NCI-H2107 (cell line): ENCODE measurements at places on chromosomes 3 and 15.

DNA sequence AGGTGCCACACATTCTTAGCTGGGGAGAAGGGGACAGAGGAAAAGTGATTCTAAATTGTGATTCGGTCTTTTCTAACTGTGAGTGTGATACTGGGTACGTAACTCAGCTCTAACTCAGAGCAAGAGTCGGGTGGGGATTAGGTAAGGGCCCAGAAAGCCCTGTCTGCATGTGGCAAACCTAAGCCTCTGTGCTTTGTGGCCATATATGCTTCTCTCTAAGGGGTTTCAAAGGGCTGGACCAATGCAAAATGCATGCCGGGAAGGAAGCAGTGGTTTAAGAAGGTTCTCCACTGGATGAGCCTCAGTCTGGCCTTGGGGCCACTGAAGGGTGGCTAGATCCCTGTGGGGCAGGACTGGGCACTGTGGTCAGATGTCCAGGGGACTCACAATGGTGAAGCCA lies 275.8 kb downstream of the PLCL2 start:
- no peak for DNase-seq

DNA sequence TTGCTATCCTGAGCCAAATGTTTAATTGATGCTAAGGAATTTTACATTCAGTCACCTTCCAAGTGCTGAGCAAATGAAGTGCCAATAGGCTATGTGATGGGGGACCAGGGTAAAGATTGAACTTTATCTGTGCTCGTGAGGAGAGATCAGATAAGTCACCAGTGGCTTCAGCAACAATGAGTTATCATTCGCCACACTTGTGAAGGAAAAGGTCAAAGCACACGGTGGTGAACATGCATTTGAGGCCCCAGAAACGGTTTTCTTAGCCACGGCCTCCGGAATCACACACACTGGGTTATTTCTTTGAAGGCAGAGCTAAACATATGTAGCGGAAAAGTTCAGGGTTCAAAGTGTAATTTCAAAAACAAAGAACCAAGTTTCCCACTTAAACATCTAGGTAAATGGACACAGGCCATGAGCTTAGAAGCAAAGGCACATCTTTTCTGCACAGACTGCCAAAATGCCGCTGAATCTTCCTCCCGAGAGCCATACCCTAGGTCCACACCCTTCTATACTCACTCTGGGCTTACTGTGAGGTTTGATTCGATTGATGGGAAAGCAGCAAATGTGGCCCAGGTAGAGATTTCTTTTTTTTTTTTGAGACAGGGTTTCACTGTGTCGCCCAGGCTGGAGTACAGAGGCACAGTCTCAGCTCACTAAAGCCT lies 268.5 kb downstream of the SHQ1 start:
- no peak for DNase-seq

- no peak for DNase-seq
Observed at GRCh38 chr3:167114619-167115018, 265.5 kb downstream of the ZBBX start.

GRCh38 chr3:132625613-132626012 lies 28.5 kb downstream of the ACKR4 start:
- DNase-seq = no peak

DNA sequence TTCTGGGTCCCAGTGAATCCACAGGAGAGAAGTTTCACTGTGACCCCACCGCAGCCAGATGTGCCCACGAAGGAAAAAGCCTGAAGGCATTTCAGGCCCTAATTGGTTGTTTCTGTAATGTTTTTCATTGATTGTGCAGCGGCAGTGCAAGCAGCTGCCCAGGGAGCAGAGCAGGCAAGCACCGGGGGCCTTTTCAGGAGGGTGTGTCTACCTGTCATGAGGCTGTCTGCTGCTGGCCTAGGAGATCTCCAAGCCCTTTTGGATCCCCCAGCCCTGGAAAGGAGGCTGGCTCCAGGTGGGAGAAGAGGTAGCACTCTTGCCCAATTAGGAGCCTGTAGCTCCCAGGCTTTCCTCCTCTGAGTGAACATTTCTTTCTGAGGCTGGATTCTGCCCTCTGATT lies 108.8 kb downstream of the EPHB1 start:
- DNase-seq = no peak

DNA sequence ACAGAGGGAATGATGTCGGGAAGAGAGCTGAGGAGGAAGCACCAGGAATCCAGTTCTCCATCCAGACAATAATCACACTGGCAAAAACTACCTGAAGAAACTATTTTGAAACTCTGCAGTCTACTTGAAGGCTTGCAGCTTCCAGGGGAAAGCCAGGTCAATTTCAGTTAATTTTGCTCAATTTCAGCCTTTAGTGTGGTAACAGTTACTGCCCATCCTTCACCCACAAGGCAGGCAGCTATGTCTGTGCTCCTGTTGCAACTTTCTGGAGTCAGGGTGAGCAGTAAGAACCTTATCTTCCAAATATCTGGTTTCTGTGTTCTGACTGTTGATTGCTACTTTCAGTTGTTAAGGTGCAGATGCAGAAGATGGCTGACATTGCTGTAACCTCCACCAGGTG lies 221.7 kb downstream of the ADAMTS17 start:
- no peak for DNase-seq

DNA sequence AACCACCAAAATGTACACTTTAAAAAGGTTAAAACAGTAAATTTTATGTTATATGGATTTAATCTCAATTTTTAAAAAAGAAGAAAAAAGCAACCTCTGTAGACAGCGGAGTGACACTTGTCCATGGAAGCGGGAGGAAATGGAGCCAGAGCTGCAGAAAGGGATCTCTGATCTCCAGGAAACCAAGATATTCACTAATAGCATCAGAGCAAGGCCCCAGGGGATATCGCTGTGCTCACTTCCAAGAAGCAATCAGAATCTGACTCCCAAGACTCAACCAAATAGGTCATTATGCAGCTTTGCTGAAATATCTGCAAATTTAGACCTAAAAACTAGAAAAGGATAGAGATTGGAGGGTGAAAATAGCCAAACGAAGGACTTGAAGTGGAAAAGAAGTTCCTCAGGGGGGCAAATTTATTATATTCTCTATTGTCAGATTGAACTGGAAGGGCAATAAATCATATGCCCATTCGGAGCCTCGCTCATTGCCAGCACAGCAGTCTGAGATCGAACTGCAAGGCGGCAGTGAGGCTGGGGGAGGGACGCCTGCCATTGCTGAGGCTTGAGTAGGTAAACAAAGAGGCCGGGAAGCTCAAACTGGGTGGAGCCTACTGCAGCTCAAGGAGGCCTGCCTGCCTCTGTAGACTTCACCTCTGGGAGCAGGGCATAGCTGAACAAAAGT lies 62.0 kb upstream of the ATP2C1 start:
- no peak for DNase-seq

GRCh38 chr15:62909257-62909656 lies 133.3 kb upstream of the TPM1 start:
- DNase-seq = no peak

DNA sequence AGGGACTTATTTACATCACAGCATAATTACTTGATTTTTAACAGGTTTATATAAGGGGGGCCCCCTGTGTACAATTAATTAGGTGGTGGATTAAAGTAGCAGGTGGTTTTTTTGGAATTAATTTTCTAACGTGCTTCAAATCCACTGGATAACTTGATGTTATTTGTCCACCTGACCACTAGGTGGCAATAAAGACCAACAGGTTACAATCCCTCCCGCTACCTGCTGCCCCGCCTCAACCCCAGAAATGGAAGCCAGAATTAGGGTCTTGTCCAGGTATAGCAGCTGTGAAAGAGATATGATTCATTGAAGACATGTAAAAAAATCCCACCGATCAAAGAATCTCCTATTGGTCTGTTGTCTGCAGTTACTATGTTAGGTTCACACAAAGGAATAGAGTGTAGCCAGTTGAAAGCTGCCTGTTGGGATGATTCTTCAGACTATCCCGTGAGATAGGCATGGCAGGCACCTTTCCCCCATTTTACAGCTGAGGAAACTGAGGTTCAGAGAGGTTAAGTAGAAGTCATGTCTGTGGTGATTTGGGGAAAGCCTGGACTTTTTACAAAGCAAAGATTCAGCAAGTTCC lies 44.0 kb downstream of the MFSD1 start:
- peak; percentile 34 for DNase-seq

- DNase-seq = no peak
Observed at GRCh38 chr3:184710870-184711492, 883 bp downstream of the MAGEF1 start.

- DNase-seq = no peak
Observed at GRCh38 chr3:64163755-64164148, 61.5 kb downstream of the PRICKLE2 start.

DNA sequence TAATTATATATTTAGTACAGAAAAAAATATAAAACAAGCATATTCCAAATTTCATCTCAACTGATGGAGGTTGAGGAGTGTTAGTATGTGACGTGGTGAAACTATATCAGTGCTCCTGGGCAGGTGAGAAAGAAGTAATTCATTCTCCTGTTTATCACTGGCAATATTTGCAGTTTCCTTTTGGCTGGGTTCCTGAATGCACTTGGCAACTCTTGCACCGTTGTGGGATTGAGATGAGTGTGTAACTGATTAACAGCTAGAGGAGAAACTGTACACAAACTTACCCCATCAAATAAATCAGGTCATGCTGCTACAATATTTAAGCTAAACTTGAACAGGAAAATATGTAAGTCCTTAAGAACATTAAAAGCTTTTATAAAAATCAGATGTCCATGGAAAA lies 2.1 kb upstream of the ATP13A4 start:
- no peak for DNase-seq

DNA sequence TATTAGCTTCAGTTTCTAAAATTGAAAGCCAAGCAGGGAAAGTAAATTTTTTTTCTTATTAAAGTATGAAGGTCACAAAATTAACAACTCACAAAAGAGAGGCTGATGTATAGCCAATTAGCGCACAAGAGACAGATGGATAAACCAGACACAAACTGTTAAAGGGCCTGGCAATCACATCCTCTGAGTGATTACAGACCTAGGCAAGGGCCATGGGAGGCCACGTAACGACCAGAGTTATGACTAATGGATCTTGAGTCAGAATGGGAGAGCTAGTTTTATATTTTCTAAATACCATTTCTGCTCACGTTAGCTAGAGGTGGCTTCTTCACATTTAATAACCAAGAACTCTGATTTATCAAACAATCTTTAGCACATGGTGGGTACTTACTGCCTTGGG lies 17.8 kb upstream of the SCAMP5 start:
- no peak for DNase-seq

- DNase-seq = peak; percentile 57
Observed at GRCh38 chr3:152405915-152406802, 137.4 kb downstream of the MBNL1 start.

- no peak for DNase-seq
Observed at GRCh38 chr3:169356284-169356955, 307.1 kb downstream of the MECOM start.

GRCh38 chr3:127747751-127748521 lies 74.4 kb downstream of the MGLL start:
- peak; percentile 87 for DNase-seq
